ENCODE measurements at places on chromosomes 2 and 18.

DNA sequence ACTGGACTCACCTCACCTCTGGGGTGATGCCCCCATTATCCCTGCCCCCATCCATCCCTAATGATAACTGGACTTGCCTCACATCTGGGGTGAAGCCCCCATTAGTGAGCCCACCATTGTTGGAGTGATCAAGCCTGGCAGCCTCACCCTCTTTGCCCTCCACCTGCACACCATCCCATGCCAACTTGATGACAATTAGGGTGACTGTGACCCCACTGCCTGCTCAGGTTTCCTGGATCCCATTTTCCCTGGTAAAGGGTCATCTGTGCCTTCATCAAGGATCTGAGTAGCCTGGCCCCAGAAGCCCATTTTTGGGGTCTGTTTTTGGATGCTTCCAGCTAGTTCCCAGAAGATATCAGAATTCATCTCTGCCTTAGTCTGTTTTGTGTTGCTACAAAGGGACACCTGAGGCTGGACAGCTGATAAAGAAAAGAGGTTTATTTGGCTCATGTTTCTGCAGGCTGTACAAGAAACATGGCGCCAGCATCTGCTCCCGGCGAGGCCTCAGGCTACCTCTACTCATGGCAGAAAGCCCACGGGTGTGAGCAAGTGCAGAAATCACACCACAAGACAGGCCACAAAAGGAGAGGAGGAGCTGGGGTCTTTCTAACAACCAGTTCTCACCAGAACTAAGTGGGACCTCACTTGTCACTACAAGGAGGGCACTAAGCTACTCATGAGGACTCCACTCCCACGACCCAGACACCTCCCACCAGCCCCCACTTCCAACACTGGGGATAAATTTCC, 196.4 kb upstream of the TWIST2 start:
- DNase-seq: no peak

DNA sequence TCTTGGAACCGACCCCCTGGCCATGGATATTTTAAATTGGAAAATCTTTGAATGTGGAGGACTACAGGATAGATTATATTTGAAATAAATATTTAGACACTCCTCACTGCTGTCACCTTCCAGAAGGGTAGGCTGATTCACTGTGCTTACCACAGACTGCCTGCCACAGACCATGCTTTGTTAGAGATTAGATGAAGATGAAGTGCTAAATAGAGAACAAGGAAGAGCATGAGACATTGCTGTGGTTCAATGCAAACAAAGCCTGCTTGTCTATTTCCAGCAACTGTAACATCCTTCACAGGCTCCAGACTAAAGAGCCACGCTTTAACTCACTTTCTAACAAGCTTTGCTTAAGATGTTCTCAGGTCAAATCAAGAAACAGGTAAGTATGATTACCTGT, 81.0 kb upstream of the TMEM17 start:
- no peak for DNase-seq

DNA sequence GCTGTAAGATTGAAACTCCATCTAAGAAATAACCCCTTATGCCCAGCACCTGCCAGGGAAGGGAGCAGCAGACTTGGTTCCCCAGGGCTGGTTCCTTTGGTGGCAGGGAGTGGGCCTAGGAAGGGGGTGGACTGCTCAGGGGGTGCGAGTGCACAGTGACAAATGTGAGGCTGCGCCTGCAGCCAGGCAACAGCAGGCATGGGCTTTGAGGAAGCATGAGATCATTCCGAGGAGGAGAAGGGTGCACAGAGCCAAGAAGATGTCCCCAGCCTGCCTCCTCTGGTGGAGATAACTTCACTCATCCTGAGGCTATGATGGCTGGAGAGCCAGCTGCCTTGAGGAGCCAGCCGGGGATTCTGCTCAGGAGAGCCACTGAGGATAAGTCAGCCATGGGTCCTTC, 158.0 kb downstream of the CAPN13 start:
- DNase-seq: no peak

DNA sequence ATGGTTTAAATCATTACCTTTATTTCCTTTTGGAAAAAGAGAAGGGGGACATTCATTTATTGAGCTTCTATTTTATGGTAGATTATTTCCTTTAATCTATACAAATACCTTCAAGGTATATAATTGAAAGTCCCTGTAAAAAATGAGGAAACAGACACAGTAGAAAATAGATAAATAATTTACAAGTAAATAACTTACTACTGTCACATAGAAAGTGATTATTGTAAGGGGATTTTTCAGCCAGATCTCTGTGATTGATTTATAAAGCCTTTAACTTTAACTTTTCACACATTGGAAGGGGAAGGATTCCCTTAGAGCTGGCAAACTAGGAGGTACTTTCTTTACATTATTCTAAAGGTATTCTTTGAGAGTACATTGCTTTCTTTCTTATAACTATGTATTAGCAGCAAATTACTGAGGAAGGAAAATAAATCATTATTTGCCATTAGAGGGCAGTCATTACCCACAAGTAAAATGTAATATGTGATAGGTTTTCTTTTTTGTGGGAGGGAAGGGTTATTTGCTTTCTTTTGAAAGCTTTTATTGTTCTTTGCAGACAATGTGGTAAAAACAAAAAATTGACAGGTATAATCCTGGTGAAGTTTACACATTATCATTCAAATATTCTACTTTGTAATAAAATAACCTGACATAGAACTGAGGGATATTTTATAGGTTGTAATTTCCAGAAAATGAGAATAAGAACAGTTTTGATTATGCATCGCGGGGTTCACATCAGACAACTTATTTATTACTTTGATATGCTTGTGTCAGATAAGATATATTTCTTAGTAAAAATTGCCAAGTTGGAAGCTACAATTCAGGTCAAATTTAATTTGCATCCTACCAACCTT, 24.8 kb upstream of the RPE start:
- no peak for DNase-seq

DNA sequence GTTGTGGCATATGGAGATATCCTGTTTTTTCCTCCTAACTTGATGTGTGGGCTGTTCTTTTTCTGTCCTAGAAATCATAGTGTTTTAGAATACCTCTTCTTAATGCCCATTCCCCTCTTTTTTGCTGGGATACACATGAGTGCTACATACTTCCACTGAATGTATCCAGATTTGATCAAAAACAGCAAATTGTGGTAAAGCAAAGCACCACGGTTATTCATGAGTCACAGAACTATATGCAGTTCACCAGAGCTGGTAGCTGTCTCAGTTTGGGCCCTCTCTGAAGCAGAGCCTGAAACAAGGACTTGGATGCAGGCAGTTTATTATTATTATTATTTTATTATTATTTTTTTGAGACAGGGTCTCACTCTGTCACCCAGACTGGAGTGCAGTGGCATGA, 69.9 kb upstream of the CTLA4 start:
- DNase-seq: no peak

GRCh38 chr2:219595256-219595655, 2.4 kb upstream of the STK11IP start:
- DNase-seq: no peak
